Spinal cord (tissue), 10 donors: ENCODE measurements at places on chromosomes 13 and 19. TPM values are rescaled to one million over a fixed set of nuclear protein-coding genes. Genes with fewer than 3 reads are reported as not detected.

CDC42EP5 gene
- total RNA-seq = 10.9 TPM

FLT1 gene
- total RNA-seq = 27.1 TPM

BRSK1 gene
- total RNA-seq = 51.9 TPM

SERP2 gene
- 27.2 TPM for total RNA-seq

MAG gene
- total RNA-seq = 83.5 TPM

POSTN gene
- total RNA-seq = 164 TPM

CGB5 gene
- total RNA-seq = 1.4 TPM

SLC8A2 gene
- 22.9 TPM for total RNA-seq

IFI30 gene
- 14.6 TPM for total RNA-seq

NALCN gene
- 61.2 TPM for total RNA-seq

PLVAP gene
- 5.1 TPM for total RNA-seq

CGB3 gene
- not detected for total RNA-seq

- no peak for DNase-seq
These were observed 71.3 kb downstream of the KLF12 start for GRCh38 chr13:74062933-74063332.

DNA sequence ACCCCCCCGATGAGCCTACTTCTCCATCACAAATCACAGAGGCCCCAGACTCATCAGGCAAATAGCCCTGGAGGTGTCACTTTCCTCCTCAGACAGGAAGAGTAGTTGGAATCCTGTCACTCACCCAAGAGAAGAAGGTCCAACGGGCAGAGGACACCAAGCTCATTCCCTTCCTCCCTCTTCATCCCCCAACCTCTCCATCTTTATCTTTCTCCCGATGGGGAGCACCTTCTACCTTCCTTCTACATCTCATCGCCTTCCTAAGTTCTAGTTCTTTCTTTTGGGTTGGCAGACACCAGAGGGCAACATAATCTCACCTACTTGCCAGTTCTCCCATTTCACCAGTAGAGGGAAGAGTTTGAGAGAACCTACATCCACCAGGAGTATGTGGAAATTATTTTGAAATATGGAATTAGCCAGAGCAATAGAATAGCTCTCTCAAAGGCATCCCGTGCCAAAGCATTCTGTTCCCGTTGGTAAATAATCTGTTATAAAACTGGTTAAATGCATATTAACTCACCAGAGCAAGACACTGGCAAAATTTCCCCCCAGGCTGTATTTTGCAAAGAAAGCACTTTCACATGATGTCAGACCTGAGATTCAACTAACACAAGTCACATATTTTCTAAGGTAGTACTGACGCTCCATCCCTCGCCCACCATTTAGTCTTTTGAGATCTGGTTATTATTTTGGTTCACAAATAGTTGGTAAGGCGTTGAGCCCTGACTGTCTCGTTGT is 55.0 kb downstream of the ZIC5 start:
- DNase-seq = no peak

DNA sequence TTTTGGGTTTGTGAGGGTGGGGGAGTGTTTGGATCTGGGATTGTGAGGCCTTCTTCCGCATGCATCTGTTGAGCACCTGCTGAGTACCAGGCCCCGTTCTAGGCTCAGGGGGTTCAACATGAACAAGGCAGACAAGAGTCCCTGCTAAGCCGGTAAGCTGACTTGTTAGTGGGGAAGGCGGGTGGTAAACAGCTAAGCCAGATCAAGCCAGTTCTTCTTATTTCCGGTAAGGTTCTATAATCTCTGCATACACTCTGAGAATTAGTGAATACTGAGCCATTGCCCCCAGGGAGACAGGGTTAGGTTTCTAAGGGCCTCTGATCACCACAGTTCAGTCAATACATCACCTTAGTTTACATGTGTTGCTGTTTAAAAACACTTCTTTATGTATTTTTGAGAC is 9.9 kb upstream of the EHD2 start:
- no peak for DNase-seq

- no peak for DNase-seq
These were observed 51.0 kb downstream of the DIAPH3 start for GRCh38 chr13:60112771-60113170.

- DNase-seq = no peak
These were observed 29.4 kb upstream of the KDM4B start for GRCh38 chr19:4939466-4939865.

- no peak for DNase-seq
These were observed 22.3 kb downstream of the NLRP11 start for GRCh38 chr19:55809381-55810058.

DNA sequence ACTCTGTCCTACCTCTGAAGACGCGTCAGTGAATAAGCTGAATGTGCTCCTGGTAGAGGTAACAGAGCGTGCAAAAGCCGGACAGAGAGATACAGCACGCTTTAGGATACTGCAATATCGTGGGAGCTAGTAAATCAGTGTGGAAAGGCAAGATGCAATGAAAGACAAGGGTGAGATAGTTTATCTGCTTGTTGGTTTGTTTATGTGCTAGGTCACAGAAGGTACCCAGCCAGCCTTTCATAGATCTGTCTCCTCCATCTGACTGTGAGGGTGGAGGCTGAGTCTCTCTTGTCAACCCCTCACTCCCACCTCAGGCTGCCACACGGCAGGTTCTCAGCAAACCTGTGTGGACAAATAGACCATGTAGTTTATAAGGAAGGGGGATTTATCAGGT is 904 bp upstream of the GIPC1 start:
- no peak for DNase-seq

- DNase-seq = no peak
These were observed 7.1 kb downstream of the PCDH20 start for GRCh38 chr13:61408571-61408970.

DNA sequence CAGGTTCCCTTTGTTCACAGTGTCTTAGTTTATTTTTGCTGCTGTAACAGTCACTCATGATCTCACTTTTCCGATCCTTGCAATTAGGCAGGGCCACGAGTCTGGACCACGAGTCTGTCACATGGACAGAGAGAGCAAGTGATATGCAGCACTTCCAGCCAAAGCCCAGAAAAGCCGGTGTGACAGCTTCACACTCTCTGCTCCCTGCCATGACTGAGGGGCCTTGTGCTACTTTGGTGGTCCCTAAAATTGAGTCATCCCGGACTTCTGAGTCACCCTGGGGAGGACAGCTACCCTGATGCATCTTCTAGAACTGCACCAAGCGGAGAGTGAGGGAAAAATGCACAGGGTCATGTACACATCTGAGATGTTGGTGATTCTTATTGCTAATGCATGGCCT is 179.6 kb downstream of the EFNB2 start:
- no peak for DNase-seq

GRCh38 chr13:99307247-99307646 is at the start of gene GPR183:
Gene GPR183 (minus strand): TSS chr13:99307399. CDS start chr13:99296145, 11,254 bp downstream.
- DNase-seq = no peak

DNA sequence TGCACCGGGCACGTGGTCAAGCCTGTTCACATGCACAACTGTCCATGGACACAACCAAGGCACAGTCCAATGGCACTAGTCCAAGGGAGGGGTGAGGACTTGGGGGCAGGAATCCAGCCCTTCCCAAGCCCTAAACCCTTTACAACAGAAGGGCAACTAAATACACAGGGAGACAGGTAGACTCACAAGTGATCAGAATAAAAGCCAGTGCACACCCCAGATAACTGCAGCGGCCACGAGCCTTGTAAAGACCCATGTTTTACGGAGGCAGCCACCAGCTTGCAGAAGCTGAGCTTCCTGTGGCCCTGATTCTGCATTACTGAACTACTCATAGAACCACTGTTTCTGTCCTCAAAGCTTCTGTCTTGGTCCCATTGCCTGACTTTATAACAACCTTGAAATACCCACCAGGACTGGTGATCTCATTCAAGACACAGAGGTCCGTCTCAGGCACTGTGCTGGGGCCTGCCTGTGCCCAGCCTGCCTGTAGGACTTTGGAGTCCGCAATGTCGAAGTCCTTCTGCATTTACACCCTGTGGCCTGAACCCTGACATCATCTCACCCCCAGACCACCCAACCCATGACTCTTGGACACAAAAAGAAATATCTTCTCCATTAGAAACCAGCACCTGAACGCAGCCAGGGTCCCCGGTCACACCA is 181.2 kb downstream of the COL4A1 start:
- DNase-seq = no peak

GRCh38 chr19:52635786-52636570 is 2.2 kb downstream of the ZNF83 start:
- no peak for DNase-seq

GRCh38 chr13:105602956-105603670 is 932.3 kb downstream of the EFNB2 start:
- no peak for DNase-seq

DNA sequence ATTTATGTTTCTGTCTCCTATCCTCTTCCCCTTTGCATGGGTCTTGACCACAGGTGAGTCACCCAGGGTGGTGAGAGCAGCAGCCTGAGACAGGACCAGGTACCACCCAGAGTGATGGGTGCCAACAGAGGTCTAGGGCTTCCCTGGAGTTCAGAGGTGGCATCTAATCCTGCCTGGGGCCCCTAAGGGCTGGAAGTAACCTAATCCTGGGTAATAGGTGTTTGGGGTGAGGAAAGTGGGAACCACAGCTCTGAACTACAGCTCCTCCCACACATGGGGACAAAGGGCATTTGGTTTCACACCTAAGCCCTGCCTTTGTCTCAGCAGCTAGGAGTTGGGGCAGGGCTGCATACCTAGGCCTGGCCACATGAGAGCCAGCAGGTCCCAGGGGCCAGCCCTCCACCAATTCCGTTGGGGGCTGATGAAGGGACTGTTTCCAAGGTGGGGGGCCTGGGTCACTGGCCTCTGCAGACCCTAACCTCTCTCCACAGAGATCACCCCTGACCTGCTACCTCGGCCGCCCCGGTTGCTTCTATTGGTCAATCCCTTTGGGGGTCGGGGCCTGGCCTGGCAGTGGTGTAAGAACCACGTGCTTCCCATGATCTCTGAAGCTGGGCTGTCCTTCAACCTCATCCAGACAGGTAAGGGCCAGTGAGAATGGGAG is 8.0 kb downstream of the SPHK2 start:
- DNase-seq = no peak

- peak; percentile 63 for DNase-seq
These were observed 30.2 kb downstream of the CYP2F1 start for GRCh38 chr19:41144403-41144802.

DNA sequence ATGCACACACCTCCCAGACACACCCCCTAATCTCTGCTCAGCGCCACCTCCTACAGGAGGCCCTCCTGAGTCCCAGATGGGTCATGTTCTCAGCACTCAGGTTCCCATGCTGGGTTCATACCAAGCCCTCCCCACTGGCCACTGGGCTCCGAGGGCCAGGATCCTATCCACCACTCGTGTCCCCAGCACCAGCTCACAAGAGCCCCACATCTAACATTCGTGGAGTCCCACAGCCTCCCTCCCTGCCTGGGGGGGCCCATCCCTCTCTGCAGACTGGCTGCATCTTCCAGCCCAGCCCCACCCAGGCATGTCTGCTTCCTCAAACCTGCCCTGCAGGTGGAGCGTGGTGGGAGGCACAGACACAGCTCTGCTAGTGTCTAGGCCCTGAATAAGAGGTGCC is 227.4 kb downstream of the TUBA3C start:
- DNase-seq = no peak

DNA sequence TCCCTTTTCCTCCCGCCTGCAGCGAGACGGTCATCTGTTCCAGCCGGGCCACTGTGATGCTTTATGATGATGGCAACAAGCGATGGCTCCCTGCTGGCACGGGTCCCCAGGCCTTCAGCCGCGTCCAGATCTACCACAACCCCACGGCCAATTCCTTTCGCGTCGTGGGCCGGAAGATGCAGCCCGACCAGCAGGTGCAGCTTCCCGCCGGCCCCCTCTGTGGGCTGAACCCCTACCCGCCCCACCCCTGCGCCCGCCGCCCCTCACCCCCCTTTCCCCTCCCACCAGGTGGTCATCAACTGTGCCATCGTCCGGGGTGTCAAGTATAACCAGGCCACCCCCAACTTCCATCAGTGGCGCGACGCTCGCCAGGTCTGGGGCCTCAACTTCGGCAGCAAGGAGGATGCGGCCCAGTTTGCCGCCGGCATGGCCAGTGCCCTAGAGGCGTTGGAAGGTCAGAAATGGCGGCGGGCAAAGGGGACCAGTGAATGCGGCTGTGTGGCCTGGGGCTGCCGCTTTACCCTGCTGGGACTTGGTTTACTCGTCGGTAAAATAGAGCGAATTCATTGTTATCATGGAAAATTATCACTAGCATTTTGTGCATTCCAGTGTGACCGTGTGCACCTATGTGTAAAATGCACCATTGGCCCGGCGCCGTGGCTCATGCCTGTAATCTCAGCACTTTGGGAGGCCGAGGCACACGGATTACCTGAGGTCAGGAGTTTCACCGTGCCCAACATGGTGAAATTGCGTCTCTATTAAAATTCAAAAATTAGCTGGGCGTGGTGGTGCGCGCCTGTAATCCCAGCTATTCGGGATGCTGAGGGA is 10.6 kb downstream of the VASP start:
- DNase-seq = no peak

DNA sequence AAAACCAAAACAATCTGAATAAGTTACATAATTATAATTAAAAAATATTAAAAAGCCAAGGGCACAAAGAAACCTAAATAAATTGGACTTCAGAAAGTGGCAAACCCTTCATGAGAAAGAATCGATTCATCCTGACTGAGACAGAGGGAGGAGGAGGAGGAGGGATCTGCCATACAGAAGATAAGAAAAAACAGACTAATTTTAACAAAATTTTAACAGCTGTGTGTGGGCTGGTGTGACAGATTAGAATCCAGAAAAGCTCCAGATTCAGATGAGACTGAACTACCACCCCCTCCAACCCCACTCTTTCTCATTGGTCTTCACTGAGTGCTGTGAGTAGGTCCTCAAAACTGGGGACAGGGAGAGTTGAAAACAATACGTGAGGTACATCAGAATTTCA is 111.5 kb upstream of the HTR2A start:
- no peak for DNase-seq

DNA sequence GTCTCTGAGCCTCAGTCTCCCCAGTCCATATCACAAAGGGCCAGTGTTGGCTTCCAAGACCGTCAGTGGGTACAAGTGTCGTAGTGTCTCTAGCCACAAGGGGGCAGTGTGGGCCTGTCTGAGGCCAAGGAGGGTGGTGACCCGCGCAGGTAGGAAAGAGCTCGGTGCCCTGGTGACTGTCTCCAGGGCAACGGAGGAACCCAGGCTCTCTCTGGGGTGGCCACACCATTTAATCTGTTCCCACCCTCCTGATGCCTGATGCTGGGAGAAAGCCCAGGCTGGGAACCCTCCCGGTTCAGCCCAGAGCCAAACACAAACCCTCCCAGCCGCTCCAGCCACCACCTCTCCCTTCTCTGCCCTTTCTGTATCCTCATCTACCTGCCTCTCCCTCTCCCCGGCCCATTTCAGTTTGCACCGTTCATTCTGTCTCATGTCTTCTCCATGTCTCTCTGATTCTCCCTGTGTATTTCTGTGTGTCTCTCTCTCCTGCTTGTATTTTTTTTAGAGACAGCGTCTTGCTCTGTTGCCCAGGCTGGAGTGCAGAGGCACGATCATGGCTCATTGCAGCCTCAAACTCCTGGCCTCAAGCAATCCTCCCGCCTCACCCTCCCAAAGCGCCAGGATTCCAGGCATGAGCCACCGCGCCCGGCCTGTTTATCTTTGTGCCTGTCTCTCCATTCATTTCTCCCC is 17.5 kb upstream of the MEIS3 start:
- peak; percentile 94 for DNase-seq

GRCh38 chr13:114111577-114111976 is 20.8 kb downstream of the RASA3 start:
- DNase-seq = no peak

GRCh38 chr19:7748756-7749155 is 1.4 kb upstream of the CD209 start:
- DNase-seq = no peak
